ENCODE measurements at places on chromosomes 2 and 18.
A peak's percentile ranks its signal among the peaks of the same experiment; 100 is the strongest.

- peak; percentile 4 for DNase-seq
These were observed 755 bp downstream of the SPAST start for GRCh38 chr2:32064021-32064601.

- no peak for DNase-seq
These were observed 33.2 kb downstream of the CDH2 start for GRCh38 chr18:28143725-28144124.

GRCh38 chr2:127065299-127065939 lies 41.5 kb downstream of the BIN1 start:
- DNase-seq, result no peak

DNA sequence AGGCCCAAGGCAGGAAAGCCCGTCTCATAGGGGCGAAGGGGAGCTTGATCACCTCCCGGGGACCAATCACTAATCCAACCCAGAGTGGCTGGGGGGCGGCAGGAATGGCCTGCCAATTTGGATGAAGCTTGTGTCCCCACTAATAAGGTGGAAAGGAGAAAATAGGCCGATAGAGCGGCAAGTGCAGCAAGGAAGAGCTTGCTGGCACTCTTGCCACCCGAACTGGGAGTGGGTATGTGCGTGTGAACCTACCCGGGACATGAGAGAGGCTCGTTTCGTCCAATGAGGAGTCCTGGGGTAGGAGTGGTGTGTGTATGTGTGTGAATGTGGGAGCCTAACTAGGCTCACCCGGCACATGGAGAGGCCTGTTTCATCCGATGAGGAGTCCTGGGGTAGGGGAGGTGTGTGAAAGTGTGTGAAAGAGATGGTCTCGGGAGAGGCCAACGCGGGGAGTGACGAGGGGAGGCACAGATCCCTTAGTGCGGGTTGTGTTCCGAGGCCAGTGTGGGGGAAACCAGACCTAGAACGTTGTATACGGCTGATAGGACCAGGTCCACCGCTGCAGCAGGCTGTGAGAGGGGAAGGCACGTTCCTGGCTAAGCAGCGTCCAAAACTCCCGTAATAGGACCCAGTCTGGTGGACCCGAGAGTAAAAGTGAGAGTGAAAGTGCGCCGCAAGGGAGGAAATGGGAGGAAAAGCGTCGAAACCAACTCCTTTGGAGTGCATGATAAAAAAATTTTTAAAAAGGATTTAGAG lies 47.1 kb upstream of the SELENOI start:
- DNase-seq, result peak; percentile 55

- peak; percentile 31 for DNase-seq
These were observed 61.8 kb downstream of the FMNL2 start for GRCh38 chr2:152396763-152397162.

- no peak for DNase-seq
These were observed 919.0 kb downstream of the MBD2 start for GRCh38 chr18:53305461-53305860.

- no peak for DNase-seq
These were observed 688 bp downstream of the MAPRE2 start for GRCh38 chr18:35041815-35042387.

DNA sequence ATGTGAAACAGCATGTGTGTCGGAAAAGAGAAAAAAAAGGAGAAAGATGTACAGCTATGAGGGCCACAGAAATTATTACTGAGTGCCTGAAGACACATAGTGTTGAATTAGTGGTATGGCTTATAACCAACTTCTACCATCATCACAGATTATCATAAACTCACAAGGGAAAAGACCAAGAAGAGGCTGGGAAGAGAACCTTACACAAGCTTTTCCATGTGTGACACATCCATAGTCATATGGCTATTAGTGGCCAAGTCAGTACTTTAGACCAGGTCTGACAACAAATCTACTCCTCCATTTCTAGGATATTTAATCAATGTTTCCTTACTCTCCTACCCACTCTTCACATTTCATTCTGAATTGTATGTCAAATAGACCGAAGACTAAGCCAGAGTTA lies 3.5 kb upstream of the GALNT5 start:
- no peak for DNase-seq

DNA sequence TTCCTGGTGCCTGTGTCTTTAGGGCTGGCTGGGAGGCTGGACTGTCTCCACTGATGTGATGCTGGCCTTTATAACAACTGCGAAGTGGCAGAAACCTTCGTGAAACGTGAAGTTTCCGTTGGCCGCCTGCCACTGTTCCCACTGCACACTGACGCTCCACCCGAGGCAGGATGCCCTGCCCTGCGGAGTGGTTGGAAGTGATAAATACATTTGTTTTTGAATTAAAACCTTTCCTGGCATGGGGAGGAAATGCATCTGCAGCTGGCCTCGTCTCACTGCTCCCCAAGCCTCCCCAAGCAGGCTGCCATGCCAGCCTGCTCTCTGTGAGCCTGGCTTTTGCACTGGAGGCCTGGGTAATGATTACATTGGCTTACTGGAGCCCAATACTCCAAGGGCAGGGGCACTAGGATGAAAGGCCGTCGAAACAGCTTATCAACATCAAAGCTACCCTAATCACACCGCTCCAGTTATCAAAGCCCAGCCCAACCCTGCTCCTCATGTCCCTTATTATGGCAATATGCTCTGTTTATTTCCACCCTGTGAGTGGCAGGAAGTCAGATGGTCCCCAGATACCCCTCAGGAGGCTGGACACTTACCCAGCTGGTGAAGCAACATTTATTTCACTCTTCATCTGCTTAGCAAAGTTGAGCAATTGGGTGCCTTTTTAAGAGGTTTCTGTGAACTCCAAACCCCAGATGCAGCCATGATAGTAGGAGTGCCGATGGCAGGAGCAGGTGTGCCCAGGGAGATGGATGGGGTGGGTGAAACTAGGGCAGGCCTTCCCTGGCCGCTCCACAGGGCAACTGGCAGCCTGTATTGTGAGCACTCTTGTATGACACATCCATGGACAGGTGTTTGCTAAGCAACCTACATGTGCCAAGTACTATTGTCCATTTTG lies 97.4 kb upstream of the ITGA6 start:
- DNase-seq, result no peak

DNA sequence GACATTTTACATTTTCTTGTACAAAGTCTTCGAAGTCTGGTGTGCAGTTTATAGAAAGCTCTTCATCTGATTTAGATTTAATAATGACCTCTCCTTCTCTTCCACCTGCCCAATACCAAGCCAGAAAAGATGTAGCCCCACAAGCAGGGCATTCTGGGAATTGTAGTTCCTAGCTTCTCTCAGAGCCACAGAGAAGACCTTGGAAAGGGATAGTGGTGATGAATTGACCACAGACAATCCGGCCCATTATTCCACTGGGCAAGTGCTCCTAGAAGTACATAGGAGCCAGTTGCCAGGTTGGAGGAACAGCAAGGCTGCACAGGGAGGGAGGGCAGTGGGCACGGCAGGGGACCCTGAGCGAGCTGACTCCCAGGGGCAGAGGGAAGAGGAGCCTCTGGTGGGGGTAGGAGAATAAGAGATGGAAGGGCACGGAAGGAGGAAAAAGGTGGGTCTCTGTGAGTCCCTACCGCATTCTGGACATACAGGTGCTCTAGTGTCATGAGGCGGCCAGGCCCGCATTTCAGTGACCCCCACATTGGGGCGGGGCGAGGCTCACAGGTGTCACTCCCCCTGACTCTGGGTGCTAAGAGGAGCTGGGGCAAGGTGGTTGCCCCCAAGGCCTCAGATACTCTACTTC lies 152.5 kb upstream of the HAAO start:
- peak; percentile 61 for DNase-seq

- no peak for DNase-seq
These were observed 6.8 kb upstream of the PLB1 start for GRCh38 chr2:28488858-28489575.

GRCh38 chr2:29606104-29607037 lies 315.0 kb downstream of the ALK start:
- peak; percentile 87 for DNase-seq

GRCh38 chr2:188291617-188292347 lies at the start of gene GULP1:
TSS of gene GULP1 (plus strand) at chr2:188291874. CDS start at chr2:188477703, 185,829 bp downstream.
- peak; percentile 79 for DNase-seq

DNA sequence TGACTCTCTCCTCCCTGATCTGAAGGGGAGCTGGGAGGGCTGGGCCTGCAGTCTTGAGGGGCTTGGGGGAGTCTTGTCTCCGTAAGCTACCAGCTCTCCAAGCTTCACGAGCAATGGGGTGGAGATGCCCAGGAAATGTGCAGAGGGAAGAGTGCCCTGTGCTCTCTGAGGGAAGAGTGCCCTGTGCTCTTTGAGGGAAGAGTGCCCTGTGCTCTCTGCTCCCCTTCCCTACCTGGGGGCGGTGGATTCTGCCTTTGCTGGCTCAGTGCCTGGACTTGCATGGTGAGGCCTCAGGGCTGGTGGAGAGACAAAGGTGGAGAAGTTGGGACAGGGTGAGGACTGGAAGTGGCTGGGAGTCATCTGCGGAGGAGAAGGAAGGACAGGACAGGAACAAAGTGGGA lies 72.7 kb downstream of the TWIST2 start:
- DNase-seq, result no peak

GRCh38 chr2:168574856-168575630 lies 119.0 kb downstream of the CERS6 start:
- peak; percentile 45 for DNase-seq

DNA sequence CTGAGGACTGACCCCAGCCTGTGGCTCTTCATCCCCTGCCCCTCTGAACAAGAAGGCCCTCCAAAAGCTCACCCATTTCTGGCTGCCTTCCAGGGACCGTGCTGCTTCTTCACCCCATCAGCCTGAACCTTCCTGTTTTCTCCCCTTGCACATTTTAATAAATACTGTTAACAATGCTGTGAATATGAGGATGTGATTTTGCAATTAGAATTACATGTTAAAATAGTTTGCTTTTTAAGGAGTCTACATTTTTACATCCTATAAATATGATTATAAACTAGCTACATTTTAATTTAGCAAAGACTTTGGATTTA lies 4.0 kb downstream of the SNTG2 start:
- no peak for DNase-seq

DNA sequence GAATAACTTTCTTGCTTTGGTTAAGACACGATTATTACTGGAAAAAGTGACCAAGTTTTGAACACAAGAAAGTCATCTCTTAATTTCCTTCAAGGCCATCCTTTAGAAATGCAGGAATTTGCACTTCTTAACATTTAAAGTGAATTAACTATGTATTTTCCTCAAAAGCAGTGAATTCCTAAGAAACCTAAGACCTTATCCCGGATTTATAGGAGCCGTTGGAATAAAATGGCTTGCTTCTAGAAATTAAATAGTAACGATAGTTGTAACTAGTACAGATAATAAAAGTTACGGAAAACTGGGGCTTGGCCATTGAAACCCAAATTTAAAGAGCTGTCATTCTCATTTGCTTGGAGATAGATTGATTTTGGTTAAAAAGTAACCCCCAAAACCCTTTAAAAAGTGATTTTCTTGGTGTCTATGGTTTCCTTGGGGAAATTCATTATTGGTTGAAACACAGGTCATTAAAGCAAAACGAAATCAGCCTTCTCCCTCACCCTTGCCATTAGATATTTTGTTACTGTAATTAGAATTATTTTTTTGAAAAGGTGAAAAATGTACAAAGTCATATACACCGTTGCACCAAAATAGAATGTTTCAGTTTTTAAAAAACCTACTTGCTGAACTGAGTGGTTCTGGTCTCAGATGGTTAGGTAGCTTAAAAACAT lies 2.0 kb downstream of the SKOR2 start:
- DNase-seq, result no peak

DNA sequence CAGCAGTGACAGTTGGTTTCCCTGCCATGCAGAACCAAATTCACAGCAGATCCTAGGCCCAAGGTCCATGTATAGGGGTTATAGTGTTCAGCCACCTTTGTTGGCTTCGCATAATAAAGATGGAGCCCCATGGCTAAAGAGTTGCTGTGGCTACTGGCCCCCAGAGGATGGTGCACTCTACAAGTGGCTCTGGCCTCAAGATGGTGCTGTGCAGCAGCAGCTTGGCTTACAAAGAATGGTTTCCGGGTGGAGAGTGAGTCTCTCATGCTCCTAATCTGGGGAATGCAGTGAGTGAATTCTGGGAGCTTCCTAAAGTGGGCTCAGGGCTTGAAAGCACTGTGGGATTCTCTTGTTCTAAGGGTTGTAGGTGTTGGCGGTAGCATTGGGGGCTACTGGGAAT lies 1199.7 kb downstream of the CNTNAP5 start:
- DNase-seq, result no peak

GRCh38 chr2:191359133-191359532 lies 113.9 kb downstream of the MYO1B start:
- DNase-seq, result peak; percentile 49

GRCh38 chr2:239418918-239419317 lies 18.1 kb upstream of the HDAC4 start:
- DNase-seq, result no peak

DNA sequence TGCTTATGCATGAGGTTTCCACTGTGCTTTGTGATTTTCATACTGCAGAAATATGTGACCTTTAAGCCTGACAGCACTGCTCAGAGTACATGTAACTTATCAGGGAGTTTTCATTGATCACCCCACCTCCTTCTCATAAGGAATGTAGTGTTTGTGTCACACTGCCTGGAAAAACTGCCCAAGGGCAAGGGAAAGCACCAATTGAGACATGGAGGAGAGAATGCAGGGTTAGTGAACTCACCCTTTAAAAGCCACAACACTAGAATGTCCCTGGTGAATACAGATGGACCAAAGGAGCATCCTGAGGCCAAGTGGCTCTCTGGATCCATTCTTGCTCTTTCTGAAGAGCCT lies 147.2 kb upstream of the SPATS2L start:
- DNase-seq, result peak; percentile 52

GRCh38 chr2:50611351-50611871 lies 420.5 kb downstream of the NRXN1 start:
- no peak for DNase-seq

DNA sequence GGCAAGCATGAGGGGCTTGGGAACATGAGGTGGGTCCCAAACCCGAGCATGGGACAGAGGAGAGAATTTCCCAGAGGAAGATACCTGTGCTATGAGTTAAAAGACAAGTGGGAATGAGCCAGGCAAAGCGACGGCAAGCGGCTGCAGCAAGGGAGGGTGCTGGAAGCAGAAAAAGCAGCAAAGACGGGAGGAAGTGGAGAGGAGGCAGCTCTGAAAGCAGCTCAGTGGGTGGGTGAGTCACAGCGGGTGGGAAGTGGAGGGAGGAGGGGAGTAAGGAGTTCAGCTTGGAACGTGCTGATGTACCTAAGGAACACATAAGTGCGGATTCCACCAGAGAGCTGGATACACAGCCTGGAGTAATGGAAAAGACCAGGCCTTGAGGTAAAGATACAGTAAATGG lies 41.4 kb downstream of the THUMPD2 start:
- peak; percentile 90 for DNase-seq

DNA sequence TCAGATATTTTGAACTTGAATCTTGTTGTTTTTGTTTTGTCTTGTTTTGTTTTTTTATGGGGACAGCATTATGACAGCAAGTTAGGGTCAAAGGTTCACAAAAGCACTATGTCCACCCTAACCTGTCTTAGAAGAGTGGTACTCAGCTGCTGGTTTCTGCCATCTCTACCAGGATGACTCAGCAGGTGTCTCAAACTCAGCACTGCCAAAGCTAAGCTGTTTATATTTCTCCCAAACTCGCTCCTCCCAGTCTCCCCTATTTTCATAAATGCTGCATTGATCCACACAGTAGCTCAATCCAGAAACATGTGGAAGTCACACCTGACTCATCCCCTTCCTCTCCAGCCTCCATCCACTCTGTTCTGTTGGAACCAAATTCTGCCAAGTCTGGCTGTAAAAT lies 134.9 kb downstream of the ZBTB7C start:
- no peak for DNase-seq

GRCh38 chr2:67215214-67216055 lies 181.7 kb upstream of the ETAA1 start:
- DNase-seq, result peak; percentile 83
